ENCODE measurements at places on chromosomes 4 and X.

GRCh38 chrX:155757046-155757759 is 123.9 kb upstream of the VAMP7 start:
- DNase-seq = no peak

- DNase-seq = no peak
Measured at GRCh38 chrX:17759990-17760389, 22.7 kb downstream of the SCML1 start.

GRCh38 chr4:156968479-156968984 is 3.1 kb downstream of the PDGFC start:
- DNase-seq = peak; percentile 63

DNA sequence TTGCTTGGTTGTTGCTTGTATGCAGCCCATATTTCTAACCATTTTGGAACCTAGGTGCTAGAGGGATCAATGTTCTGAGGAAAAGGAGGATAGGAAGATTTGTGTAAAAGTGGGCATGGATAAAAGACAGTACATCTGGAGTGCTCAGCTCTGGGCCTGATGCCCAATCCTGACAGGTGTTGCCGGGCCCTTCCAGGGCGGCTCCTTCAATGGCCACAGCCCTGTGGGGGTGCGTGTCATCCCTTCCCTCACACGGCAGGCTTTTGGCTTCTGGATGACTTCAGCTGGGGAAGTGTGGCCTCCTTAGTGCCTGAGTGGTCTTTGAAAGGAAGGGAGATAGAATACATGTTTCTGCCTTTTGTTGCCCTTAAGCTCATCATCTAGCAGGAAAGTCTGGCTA is 47.2 kb downstream of the NELFA start:
- DNase-seq = no peak

GRCh38 chr4:184280591-184281071 is 63.0 kb upstream of the ENPP6 start:
- no peak for DNase-seq

GRCh38 chrX:47467106-47467505 is 15.9 kb downstream of the ZNF41 start:
- no peak for DNase-seq

GRCh38 chr4:13539619-13540445 is 4.5 kb downstream of the NKX3-2 start:
- DNase-seq = peak; percentile 58

- no peak for DNase-seq
Measured at GRCh38 chr4:157824021-157824420, 348.8 kb downstream of the GASK1B start.

GRCh38 chr4:128517096-128517738 is 229.6 kb upstream of the PGRMC2 start:
- no peak for DNase-seq

- no peak for DNase-seq
Measured at GRCh38 chr4:146124023-146124680, 51.4 kb upstream of the LSM6 start.

Data from retina (tissue), 1 donor.